ENCODE measurements at places on chromosomes 5 and 9. TPM values are rescaled to one million over a fixed set of nuclear protein-coding genes. Genes with fewer than 3 reads are reported as not detected.

GRCh38 chr9:116323012-116323411 is 169.4 kb downstream of the PAPPA start:
- H3K27me3 ChIP-seq, result no peaks in the 10 kb centered on the region
- no peak overlapping the region for H3K4me3 ChIP-seq
- H3K27ac ChIP-seq, result no peak overlapping the region
- no peaks in the 10 kb centered on the region for H3K36me3 ChIP-seq

DNA sequence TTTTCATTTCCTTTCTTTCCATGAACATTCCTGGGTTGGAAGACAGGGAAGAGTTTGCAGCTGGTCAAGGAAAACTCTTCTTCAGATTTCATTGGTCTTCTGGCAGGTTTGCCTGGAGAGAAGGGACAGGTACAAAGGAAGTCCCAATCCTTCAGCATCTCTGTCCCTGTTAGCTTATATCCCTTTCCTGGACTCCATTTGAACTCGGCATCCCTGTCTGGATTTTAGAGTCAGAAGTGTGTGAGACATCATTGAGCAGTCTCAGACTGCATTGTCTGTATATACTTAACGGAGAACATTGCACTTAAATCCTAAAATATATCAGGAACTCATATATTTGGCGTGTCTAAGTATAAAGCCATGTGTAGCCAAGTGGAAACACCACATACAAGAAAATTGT is 54.9 kb downstream of the ADGRV1 start:
- no peaks in the 10 kb centered on the region for H3K4me1 ChIP-seq
- no peaks in the 10 kb centered on the region for H3K27me3 ChIP-seq
- DNase-seq, result no peak

DNA sequence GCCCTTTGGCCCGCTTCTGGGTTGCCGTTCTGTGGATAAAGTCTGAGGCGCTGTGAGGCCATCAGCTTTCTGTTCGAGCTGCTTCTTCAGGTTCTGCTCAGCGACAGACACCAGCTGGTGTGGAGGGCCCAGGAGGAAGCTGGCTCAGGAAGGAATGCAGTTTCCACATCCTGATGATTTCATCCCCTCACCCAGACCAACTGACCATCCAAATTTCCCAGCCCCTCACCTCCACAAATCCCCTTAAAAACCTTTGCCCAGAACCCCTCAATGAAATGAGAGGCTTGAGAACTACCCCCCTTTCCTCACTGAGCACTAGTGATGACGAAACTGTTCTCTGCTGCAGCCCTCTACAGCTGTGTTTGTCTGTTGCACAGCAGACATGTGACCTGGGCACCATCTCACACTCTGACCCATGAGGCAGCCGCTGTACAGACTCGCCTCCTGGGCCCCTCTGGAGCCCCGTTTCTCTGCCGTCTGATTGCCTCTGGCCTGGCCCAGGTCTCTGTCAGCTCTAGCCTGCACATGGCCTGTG is 45.4 kb downstream of the SPATA31C2 start:
- H3K4me3 ChIP-seq, result no peak overlapping the region
- H3K27ac ChIP-seq, result no peak overlapping the region
- DNase-seq, result no peak
- H3K27me3 ChIP-seq, result no peaks in the 10 kb centered on the region
- H3K36me3 ChIP-seq, result no peaks in the 10 kb centered on the region

Gene IL13
- total RNA-seq, result not detected

Gene PCDH12
- total RNA-seq, result 0.17 TPM

Gene LCN2
- total RNA-seq, result 1.1 TPM
